Activated CD4-positive, alpha-beta T cell treated with anti-CD3 and anti-CD28 coated beads, Interleukin-2, amount 50 U/mL, for 48 hours (primary cell): ENCODE measurements at places on chromosomes 5 and 9.

GRCh38 chr5:67361932-67362729, 165.5 kb upstream of the CD180 start:
- DNase-seq = no peak

DNA sequence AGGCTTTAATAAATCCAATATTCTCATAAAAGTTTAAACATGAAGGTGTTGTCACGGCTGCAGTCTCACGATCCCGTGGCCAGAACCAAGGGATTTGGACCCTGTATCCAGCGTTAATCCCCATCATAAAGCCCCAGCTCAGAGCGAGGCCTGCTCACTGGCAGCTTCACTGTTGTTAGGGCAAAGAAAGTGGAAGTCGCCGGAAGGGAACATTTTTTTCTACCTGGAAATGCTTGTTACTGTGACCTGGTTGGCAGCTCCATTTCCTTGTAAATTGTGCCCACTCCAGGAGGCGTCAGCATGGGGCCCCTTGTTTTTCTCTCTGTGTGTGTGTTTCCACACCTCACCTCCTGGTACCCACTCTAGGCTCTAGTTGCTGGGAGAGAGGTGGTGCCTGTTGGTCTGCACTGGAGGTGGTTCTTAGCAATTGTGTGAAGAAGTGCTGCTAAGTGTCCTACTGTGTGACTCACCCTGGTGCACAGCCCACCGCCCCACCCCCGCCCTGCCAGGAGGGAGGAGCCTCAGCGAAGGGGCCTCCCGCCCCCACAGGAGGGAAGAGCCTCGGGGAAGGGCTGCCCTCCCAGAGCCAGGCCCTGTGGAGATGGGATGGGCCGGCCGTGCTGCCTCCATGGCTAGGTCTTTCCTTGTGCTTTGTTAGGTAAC, 105.1 kb downstream of the EHMT1 start:
- peak; percentile 22 for DNase-seq

DNA sequence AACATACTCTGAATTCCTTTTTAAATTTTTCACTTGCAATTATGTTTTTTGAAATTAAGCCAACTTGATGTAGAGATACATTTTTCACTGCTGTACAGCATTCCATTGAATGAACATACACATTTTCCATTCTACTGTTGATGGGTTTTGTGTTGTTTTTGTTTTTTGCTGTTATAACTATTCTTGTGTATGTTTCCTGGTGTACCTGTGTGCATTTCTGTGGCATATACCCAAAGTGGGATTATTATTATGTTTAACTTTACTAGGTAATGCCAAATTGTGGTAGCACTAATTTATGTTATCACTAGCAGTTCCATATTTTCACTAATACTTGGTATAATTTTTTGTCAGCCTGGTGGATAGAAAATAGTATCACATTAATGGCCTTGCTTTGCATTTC, 2.7 kb downstream of the RFESD start:
- DNase-seq = no peak

- DNase-seq = no peak
These were observed 253.8 kb downstream of the CRB2 start for GRCh38 chr9:123609844-123610243.

DNA sequence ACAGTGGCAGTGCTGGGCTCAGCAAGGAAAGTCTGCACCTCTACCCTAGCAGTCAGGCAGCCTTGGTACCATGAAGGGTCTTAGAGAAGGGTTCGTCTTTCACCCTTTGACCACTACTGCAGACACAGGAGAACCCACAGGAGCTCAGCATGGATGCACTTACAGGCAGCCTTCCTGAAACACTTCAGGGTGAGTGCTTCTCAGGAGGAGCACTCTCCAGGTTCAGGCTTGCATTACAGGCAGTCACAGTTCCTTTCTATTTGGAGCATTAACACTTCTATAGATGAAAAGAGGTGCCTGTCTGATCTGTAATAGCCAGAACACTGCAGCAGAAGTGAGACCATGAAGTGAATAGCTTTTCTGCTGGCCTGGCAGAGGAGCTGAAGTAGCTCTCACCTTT, 8.7 kb upstream of the CYLC2 start:
- no peak for DNase-seq

DNA sequence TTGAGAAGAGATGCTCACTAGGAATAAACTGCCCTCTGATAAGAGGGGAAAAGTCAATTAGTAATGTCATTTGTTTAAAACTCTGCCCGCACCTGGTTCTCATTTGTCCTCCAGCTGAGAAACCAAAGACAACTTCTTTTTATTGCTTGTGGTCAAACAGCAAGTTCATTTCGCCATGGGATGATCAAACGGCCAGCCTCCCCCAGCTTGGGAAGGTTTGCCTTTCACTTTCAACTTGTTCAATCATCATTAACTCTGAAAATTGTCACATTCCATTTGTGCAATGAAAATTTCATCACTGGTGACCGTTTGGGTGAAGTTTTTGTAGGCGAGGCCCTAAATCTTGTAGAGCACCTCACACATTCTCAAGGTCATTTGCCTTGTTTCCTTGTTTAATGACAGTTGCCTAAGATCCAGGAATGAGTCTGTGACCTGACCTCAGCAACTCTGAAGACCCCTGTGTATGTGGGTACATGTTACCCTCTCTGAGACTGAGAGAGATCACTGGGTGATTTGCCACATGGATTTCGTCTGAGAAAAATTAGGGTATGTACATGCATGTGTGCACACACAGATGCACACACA, 117.7 kb downstream of the MARCHF3 start:
- DNase-seq = no peak

DNA sequence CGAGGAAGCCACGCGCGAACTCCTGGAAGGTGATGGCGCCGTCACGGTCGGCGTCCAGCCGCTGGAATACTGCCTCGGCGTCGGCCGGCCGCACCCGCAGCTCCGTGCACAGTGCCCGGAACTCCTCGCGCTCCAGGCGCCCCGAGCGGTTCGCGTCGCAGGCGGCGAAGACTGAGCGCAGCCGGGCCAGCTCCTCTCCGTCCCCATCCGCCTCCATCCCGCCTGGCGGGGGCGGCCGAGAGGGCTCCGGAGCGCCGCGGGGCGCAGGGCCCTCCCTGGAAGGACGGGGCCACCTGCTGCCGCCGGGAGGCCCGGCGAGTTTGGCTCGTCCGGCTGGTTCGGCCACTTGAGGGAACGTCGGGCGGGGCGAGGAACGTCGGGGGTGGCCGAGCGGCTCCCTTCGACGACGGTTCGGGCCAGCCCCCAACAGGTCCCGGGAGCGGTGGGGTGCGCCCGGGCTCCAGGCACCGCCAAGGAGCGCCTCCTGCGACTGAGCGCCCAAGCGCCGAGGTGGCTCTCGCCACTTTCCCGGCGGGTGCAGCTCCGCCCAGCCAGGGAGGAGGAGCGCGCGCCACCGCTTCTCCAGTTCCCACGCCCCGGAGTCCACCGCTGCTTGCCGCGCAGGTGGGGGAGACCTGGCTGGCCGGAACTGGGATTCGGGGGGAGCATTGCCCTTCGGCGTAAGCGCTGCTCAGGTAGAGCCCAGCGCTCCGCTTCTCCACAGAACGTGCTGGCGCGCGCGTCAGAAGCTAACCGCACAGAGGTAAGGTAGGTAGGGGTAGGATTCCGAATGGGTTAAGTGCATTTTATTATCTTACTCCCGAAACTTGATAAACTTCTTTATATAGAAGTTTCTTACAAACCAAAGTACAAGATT, at the start of gene RASEF:
Gene RASEF (minus strand): TSS at position 492 of the 877 bp plus-strand sequence. CDS start 275 bp downstream, at position 217.
- DNase-seq = no peak

GRCh38 chr9:27967210-27967609, 393.9 kb upstream of the C9orf72 start:
- no peak for DNase-seq

GRCh38 chr9:134404376-134405358, 78.4 kb downstream of the RXRA start:
- DNase-seq = no peak

- no peak for DNase-seq
These were observed 161.0 kb downstream of the SLC25A46 start for GRCh38 chr5:110899566-110900412.

DNA sequence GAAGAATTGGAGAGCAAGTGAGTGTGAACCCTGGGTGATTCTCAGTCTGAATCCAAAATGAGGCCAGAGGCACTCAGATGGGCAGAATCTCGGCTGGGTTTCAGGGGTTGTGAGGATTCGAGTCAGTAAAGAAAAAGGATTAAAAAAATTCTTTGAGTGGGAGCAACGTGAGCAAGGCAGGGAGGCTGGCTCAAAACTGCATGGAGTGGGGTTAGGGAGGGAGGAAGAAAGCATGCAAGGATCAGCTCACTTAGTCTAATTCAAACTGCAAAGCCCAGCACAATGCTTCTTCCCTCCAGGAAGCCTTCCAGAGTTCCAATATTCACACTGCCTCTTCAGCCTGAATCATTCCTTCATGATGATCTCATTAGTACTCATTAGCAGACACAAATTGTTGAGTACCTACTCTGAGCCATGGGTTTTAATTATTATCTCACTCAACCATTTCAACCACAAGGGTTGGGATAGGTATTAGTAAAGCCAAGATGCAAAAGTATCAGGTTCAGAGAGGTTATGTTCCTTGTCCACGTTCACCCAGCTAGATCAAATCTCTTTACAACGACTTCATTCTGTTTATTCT, 95.8 kb downstream of the BRINP1 start:
- DNase-seq = no peak

DNA sequence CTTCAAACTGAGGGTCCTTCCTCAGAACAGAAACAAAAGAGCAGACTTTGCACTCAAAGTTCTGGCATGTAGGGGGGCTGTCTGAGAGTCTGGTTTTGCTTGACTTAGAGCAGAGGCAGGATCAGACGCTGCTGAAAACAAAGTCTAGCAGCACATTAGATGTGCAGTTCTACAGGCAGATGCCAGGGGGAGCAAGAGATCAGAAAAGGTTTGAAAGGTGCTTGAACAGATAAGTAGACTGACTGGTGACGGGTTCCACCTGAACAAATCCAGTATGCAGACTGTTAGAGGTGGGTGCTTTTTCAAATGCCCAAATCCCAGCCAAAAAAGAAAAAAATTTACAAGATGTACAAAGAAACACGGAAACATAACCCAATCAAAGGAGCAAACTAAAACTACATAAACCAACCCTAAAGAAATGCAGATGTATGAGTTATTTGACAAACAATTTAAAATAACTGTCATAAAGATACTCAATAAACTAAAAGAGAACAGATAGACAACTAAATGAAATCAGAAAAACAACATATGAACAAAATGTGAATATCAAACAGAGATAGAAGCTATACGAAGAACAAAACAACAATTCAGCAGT, 194.7 kb upstream of the FREM1 start:
- peak; percentile 33 for DNase-seq

DNA sequence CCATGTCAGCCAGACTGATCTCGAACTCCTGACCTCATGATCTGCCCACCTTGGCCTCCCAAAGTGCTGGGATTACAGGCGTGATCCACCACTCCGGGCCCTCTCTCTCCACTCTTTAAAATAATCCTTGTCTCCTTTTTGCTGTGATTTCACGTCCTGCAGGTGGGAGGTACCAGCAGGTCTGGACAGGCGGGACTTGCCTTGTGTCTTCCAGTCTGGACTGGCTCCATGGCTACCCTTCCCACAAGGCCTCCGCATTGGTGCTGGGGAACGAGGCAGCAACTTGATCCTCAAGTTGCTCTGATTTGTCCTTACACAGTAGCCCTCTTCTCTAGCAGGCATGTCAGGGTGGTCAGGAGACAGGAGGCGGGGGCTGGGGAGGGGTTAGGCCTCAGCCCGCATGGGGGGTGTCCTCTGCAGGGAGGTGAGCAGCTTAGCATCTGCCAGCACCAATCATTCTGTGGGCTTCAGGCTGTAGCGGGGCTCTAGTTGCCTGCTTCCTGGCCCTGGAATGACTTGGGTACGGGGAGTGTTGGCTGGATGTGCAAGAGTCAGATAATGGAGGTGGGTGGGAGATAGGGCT, 54.3 kb downstream of the TENT4A start:
- DNase-seq = no peak

GRCh38 chr9:13974891-13975290, 339.1 kb downstream of the NFIB start:
- no peak for DNase-seq

DNA sequence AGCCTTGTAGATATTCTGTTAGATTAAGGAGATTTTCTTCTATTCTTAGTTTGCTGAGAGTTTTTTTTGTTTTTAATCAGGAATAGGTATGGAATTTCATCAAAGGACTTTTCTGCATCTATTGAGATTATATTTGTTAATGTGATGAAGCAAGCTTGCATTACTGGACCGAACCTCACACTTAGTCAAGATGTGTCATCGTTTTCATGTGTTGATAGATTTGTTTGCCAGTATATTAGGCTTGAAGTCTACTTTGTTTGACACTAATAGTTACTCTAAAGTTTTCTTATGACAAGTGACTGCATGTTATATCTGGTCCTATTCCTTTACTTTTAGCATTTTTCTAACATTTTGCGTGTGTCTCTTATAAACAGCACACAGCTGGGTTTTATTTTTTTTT, 12.4 kb upstream of the HACD4 start:
- DNase-seq = no peak

DNA sequence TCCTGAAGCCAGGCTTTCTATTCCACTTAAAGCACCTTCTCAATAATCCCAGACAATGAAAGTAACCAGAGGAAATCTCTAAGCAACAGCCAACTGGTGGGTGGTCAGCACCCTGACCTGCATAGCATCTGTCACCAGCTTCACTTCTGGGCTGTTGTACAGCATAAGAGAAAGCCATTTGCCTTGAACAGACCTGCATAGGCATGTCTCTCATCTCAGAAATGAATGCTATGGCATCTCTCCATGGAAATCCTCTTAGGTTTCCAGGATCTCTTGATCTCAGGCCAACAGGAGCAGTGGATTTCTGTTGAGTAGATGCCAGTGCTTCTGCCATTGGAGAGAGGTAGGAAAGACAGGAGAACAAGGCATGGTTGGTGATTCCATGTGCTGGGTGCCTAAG, 213.6 kb downstream of the GRIA1 start:
- DNase-seq = no peak

- DNase-seq = no peak
These were observed 21.3 kb upstream of the CCDC112 start for GRCh38 chr5:115317736-115318135.

DNA sequence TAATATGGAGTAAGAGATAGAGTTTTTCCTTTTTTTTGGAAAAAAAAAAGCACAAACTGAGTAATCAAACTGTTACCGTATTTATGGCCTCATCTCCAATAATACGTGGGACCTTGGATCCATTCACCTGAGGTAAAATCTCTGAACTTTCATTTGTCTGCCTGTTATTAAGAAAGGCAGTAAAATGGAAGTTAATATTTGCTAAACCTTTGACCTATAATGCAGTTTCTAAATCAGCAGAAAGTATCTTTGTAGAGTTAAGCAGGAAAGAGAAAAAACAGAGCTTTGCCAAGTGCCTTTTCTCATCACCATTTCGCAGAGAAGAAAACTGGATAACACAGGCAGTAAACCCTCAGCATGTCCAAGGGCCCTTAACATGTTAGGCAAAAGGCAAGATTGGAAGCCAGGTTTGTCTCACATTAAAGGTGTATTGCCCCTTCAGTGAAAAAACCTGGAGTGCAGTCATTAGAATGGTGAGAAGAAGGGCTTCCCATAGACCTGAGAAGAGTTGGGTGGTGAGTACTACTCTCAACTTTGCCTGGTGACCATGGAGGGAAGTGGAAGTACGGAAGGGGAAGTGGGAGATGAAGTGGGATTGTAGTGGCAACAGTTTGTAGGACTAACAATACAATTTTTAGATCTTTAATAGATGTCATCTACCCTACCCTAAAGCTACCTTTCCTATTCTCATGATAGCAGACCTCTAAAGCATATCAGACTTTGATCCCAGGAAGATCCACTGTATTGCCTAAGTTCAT, 65.4 kb upstream of the GRAMD2B start:
- DNase-seq = no peak

- peak; percentile 39 for DNase-seq
These were observed 694 bp upstream of the PLIN2 start for GRCh38 chr9:19127871-19128500.

- no peak for DNase-seq
These were observed 49.0 kb upstream of the TENT2 start for GRCh38 chr5:79563247-79563590.

GRCh38 chr9:135498381-135499126, 1.9 kb upstream of the MRPS2 start:
- no peak for DNase-seq
